ENCODE measurements at places on chromosomes 4 and X.

DNA sequence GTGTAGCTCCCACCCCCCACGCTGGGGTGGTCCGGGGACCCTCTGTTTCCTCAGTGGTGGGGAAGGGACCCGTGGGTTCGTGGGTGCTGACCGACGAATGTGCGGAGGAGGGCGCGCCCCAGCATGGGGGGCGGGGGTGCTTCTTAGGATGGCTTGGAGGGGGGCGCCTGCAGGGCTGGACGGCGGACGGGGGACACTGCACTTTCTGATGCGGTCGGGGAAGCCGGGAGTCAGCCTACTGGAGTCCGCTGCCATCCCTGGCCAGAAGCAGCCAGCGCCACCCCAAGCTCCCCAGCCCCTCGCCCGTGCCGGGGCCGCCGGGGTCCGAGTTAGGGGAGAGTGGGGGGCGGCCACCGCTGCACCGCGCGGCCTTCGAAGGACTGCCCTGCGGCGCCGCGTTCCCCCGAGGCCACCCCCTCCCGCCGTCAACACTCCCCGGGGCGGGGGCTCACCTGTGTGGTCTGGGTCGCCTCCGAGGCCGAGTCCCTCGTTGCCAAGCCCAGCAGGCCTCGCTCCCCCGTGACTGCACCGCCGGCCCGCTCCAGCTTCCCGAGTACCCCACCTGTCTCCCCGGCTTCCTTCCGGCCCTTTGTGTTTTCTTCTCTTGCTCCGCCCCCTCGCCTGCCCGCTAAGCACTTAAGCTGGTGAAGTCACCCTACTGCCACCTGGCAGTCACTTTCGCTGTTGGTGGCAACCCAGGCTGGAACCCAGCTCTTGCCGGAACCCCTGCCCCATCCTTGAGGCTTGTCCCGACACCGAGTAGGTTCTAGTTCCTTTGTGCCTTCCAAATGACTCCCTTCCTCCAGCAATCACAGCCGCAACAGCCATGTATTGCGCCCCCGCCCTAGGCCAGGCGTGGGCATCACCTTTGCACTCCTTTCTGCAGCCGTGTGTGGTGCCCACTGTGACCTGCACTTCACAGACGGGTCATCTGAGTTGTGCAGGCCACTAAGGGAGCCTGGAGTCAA, at the start of gene OCIAD2:
OCIAD2 (minus strand) TSS at position 569 of the 968 bp plus-strand sequence. CDS start 2,225 bp downstream, outside the sequence.
- DNase-seq = peak; percentile 77

- DNase-seq = no peak
Observed at GRCh38 chrX:77925764-77926163, 15.3 kb downstream of the ATP7A start.

DNA sequence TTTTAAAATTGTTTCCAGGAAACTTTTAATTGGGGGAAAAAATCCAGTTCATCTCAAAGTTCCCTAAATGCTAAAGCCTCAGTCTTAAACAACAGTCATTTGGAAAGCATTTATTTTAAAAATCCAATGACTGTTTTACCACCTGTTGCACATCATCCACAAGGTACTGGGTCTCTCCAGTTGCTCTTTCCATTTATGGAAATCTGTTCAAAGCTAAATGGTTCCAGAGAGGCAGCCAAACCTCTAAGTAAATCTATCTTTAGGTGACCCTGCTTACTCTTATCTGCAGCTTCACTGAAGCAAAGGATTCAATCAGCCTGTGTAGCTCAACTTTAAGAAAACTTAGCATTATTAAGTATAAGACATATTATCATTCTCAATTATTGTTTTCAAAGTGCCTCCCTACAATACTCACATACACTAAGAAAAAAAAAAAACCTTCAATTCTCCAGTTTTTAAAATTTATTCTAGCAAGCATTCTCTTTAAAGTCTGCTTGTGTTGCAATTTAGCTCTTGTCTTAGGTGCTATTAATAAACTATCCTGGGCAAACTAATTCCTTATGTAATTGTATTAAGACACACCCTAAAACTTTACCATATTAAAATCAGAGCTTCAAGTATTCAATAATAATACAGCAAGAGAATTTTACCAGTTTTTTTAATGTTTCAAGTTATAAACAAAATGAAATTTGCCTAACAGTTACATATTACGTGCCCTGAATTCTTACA, 60.6 kb downstream of the NOCT start:
- DNase-seq = no peak

- DNase-seq = no peak
Observed at GRCh38 chr4:135338181-135338580, 1136.6 kb upstream of the PABPC4L start.

DNA sequence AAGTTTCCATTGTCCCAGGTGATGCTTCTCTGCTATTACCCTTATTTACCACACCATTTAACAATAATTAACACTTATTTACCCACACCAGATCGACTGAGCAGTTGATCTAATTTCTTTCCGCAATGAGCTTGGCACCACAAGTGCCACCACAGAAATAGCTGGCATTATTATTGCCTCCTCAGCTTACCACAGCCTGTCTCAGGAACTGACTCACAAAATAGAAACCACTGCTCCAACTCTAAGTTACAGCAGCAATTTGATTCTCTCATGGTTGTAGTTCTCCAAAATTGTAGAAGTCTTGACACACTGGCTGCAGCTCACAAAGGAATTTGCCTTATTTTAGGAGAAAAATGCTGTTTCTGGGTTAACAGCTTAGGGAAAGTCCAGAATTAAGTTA, 22.5 kb downstream of the ZNF721 start:
- no peak for DNase-seq

DNA sequence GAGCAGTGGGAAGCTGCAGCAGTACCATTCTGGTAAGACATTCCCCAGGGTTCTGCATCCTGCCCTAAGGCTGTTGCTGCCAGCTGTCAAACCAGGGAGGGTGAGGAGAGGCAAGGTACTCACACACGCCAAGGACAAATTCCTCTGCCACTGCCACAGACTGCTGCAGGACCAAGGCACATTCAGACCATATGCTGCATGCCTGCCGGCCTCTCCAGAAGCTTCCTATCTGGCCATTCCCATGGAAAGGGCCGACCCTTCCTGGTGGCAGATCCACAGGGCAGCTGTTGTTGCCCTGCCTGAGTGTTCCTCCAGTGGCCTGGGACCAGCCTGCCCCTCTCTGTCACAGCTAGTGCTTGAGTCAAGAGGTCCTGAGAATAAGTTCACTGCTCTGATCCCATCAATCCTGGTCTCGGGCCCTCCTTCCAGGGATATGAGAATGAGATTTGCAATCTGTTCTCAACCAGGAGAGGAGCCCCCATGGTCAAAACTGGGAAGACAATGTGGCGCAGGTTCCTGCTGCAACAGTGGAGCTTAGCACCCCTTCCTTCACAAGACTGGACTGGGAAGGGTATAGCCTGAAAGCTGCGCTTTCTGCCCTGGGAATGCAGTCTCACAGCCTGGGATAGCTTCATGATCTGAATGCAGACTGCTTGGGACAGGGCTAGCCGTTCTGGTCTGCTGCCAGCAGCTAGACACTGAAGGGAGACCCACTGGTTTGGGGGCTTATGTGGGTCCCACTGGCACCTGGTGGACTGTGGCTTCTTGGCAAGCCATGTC, 342.5 kb upstream of the NDST3 start:
- DNase-seq = no peak

DNA sequence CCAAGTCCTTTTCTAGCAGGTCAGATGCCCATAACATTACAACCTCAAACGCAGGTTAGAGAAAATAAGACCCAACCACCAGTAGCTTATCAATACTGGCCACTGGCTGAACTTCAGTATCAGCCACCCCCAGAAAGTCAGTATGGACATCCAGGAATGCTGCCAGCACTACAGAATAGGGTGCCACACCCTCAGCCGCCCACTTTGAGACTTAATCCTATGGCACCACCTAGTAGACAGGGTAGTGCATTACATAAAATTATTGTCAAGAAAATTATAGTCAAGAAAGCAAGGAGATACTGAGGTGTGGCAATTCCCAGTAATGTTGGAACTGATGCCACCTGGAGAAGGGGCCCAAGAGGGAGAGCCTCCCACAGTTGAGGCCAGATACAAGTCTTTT, 19.9 kb upstream of the TRIM61 start:
- DNase-seq = no peak

GRCh38 chrX:69037786-69038185, 127.5 kb downstream of the PJA1 start:
- no peak for DNase-seq

- no peak for DNase-seq
Observed at GRCh38 chr4:2419814-2420213, 1.1 kb downstream of the CFAP99 start.

DNA sequence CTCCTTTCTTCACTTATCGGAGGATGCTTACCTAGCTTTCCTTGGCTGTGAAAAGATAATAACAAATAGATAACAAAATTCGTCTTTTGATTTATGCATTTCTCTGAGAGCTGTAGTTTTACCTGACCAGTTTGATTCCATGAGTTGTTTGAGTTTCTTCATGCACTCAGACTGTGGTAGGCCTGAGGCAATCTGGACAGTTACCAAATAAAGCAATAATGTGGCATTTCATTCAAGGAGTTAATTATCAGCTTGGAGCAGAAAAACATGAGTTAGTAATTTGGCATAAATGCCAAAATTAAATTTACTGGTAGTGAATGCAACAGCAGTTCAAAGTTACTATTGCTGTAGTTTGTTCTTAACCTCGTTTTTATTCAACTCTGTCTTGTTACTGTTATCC, 53.5 kb downstream of the FABP2 start:
- DNase-seq = no peak

GRCh38 chrX:129637217-129638109, 17.3 kb downstream of the APLN start:
- peak; percentile 46 for DNase-seq

- DNase-seq = no peak
Observed at GRCh38 chrX:109880629-109881028, 122.3 kb upstream of the TMEM164 start.

DNA sequence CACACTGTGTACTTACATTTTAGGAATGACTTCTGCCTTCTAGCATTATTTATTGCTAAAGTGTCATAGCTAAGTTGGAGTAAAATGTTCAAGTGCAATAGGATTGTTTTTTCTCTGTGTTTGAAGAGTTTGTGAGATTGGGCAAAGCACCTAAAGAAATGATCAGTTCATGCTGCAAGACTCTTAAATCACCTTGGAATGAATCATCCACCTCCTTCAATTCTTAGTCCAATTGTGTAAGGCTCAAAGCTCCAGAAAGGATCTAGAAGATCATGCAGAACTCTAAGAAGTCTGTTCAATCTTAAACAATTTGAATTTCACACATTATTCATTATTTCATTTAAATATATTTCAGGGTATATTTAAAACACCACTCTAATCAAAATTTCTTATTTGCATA, 137.1 kb downstream of the AMELX start:
- DNase-seq = no peak

DNA sequence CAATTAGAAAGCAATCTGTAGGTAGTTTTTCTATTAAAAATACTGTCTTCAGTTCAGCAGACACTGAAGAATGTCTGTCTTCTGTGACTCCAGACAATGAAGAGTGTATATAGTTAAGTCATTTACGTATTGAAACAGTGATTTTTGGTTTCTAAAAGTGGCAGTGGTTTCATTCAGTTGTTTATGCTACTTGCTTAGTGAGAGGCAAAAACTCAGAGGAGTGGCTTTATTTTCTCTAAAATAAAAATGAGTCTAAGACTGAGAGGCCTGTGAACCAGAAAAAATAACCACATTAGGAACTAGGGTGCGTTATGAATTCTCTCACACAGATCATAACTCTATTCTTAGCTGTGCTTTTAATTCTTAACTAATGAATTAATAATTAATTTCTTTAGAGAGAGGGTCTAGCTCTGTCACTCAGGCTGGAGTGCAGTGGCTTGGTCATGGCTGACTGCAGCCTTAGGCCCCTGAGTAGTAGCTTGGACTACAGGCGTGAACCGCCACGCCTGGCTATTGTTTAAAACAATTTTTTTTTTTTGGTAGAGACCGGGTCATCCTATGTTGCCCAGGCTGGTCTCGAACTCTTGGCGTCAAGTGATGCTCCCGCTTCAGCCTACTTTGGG, 31.4 kb downstream of the FREM3 start:
- no peak for DNase-seq

GRCh38 chr4:11183356-11183740, 245.3 kb downstream of the HS3ST1 start:
- no peak for DNase-seq

Measured in GM18507 (cell line).